ENCODE measurements at places on chromosomes 1 and 21. TPM values are rescaled to one million over a fixed set of nuclear protein-coding genes. Genes with fewer than 3 reads are reported as not detected.

The MYBPH gene
- total RNA-seq: not detected

The LRRC53 gene
- total RNA-seq: not detected

The FLG2 gene
- total RNA-seq: not detected

The CFHR3 gene
- total RNA-seq: 0.14 TPM

The RGS8 gene
- total RNA-seq: not detected

The C1QA gene
- total RNA-seq: not detected

The OR2L3 gene
- not detected for total RNA-seq

The TIE1 gene
- total RNA-seq: not detected

The ETV3L gene
- not detected for total RNA-seq

The MPL gene
- not detected for total RNA-seq

The TNFAIP8L2 gene
- total RNA-seq: not detected

The SLC35F3 gene
- 5.1 TPM for total RNA-seq

The S100A7 gene
- not detected for total RNA-seq

The XPR1 gene
- total RNA-seq: 29.8 TPM

The SERTAD4 gene
- total RNA-seq: 0.50 TPM

The ALX3 gene
- not detected for total RNA-seq

The TRPM2 gene
- 8.1 TPM for total RNA-seq

The PLA2G2A gene
- total RNA-seq: not detected

The ACADM gene
- total RNA-seq: 39.8 TPM

The CYP4A22 gene
- total RNA-seq: not detected

The PDPN gene
- total RNA-seq: not detected

The KRTAP21-2 gene
- not detected for total RNA-seq

The ALDH4A1 gene
- 13.8 TPM for total RNA-seq

The NBPF20 gene
- total RNA-seq: 3.3 TPM

The C21orf58 gene
- total RNA-seq: 5.7 TPM

The FCGR1A gene
- not detected for total RNA-seq

The CD84 gene
- total RNA-seq: not detected

The LRRC3 gene
- 2.1 TPM for total RNA-seq

The CYP2J2 gene
- 0.11 TPM for total RNA-seq

The ZMYND12 gene
- total RNA-seq: 0.41 TPM

The OR10X1 gene
- not detected for total RNA-seq
